Activated CD4-positive, alpha-beta T cell treated with anti-CD3 and anti-CD28 coated beads for 36 hours (primary cell): ENCODE measurements at places on chromosomes 6 and 20.
A peak's percentile ranks its signal among the peaks of the same experiment; 100 is the strongest.

- DNase-seq = no peak
Measured at GRCh38 chr6:148242180-148242579, 100.5 kb upstream of the SASH1 start.

- peak; percentile 75 for DNase-seq
Measured at GRCh38 chr6:156862711-156863110, 85.5 kb downstream of the ARID1B start.

GRCh38 chr20:47362361-47363219 lies 6.1 kb upstream of the ZMYND8 start:
- DNase-seq = no peak

- no peak for DNase-seq
Measured at GRCh38 chr6:163370464-163371117, 43.9 kb upstream of the QKI start.

- DNase-seq = no peak
Measured at GRCh38 chr20:37225146-37225545, 36.5 kb downstream of the GHRH start.

DNA sequence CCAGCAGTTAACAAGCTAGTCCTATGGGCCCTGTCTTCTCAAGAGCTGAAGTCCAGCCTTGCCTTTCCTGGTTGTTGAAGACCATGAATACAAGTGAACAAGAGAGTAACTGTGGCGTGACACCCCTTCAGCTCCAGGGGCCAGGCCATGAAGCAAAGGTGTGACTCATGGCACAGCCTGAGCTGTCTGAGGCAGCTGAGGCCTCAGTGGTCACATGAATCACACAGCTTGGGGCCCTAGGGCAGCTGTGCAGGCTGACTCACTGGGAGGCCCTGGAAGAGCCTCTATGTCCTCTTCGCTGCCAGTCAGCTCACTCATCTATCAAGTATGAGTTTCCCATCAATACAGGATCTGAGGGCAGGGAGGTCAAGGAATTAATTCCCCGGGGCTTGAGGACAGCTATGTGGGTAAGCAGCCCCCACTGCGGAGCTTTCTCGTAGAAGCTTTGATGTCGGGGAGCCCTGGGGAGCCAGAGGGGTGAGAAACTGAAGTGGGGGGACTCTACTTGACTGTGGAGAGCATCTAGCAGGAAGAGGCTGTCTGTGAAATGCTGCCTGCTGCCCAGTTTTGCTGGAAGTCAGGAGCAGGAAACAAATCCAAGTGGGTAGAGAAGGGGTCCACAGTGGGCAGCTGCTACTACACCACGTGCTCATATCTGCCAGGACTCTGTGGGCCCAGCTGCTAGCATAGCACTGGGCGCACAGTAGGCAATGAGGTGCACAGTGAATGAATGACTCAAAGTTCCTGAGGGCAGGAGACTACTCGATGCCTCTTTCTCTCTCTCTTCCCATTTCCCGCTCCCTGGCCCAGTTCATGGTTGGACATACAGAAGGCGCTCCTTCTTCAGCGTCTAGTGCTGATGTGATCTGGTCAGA lies 13.7 kb upstream of the FAM83C start:
- DNase-seq = peak; percentile 94

DNA sequence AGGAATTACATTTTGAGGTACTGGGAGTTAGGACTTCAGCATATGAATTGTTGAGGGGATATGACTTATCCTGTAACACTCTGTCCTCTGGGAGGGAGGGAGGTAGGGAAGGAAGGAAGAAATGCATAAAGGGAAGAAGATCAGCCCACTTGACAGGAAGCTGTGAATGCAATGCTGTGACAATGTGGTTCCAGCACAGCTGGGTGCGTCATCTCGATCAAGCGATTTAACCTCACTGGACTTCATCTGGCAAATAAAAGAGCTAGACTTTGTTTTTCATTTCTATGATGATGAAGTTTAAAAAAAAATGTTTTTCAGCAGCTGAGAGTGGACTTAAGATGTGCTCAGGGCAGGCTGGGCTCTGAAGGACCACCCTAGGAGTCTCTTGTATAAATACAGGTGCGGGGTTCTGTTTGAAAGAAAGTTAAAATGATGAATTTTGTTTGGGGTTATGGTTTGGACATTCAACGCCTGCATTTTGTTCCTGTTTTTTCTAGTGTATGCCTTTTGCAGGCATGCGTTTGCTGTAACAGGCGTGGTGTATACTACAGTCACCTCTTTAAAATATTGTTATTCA lies 178.1 kb downstream of the RIMS1 start:
- no peak for DNase-seq
